ENCODE measurements at places on chromosomes 12 and 14. TPM values are rescaled to one million over a fixed set of nuclear protein-coding genes. Genes with fewer than 3 reads are reported as not detected.

The ALX1 gene
- 0.26 TPM for polyA plus RNA-seq

The EVL gene
- polyA plus RNA-seq: 585 TPM

The DEPDC4 gene
- 2.1 TPM for polyA plus RNA-seq

The CIDEB gene
- 6.3 TPM for polyA plus RNA-seq

The KANSL2 gene
- 44.5 TPM for polyA plus RNA-seq

The MLEC gene
- 98.0 TPM for polyA plus RNA-seq

The SGPP1 gene
- 19.8 TPM for polyA plus RNA-seq

The RNASE3 gene
- polyA plus RNA-seq: 0.24 TPM

The SOX5 gene
- 35.8 TPM for polyA plus RNA-seq

The RASSF8 gene
- polyA plus RNA-seq: 25.1 TPM

The DPY19L2 gene
- polyA plus RNA-seq: 55.5 TPM

The DLK1 gene
- polyA plus RNA-seq: 15.7 TPM

The FOXM1 gene
- polyA plus RNA-seq: 28.8 TPM

The KIF5A gene
- polyA plus RNA-seq: 224 TPM

The TBX5 gene
- polyA plus RNA-seq: not detected

The TMTC1 gene
- 20.5 TPM for polyA plus RNA-seq

The MYH7 gene
- polyA plus RNA-seq: 2.2 TPM

The SLC8A3 gene
- polyA plus RNA-seq: 28.7 TPM

The HOXC13 gene
- polyA plus RNA-seq: not detected

The SIX1 gene
- 0.17 TPM for polyA plus RNA-seq

The BCAT1 gene
- 28.2 TPM for polyA plus RNA-seq

The SSPN gene
- polyA plus RNA-seq: 18.9 TPM

The GALC gene
- 41.9 TPM for polyA plus RNA-seq

The P2RX4 gene
- 19.4 TPM for polyA plus RNA-seq

The NTN4 gene
- polyA plus RNA-seq: 17.8 TPM

The BRAP gene
- polyA plus RNA-seq: 18.6 TPM

The IAPP gene
- 0.30 TPM for polyA plus RNA-seq

The ERP27 gene
- 0.38 TPM for polyA plus RNA-seq

The INHBC gene
- 0.13 TPM for polyA plus RNA-seq

The SPTB gene
- 39.3 TPM for polyA plus RNA-seq

The HPD gene
- 0.17 TPM for polyA plus RNA-seq

All from spinal cord (tissue), 10 donors.